Fibroblast of the aortic adventitia (primary cell): ENCODE measurements at places on chromosomes 13 and 19.

- peak; percentile 18 for DNase-seq
Observed at GRCh38 chr13:97502181-97502580, 68.2 kb downstream of the RAP2A start.

- DNase-seq, result no peak
Observed at GRCh38 chr13:33345842-33346241, 60.3 kb upstream of the STARD13 start.

DNA sequence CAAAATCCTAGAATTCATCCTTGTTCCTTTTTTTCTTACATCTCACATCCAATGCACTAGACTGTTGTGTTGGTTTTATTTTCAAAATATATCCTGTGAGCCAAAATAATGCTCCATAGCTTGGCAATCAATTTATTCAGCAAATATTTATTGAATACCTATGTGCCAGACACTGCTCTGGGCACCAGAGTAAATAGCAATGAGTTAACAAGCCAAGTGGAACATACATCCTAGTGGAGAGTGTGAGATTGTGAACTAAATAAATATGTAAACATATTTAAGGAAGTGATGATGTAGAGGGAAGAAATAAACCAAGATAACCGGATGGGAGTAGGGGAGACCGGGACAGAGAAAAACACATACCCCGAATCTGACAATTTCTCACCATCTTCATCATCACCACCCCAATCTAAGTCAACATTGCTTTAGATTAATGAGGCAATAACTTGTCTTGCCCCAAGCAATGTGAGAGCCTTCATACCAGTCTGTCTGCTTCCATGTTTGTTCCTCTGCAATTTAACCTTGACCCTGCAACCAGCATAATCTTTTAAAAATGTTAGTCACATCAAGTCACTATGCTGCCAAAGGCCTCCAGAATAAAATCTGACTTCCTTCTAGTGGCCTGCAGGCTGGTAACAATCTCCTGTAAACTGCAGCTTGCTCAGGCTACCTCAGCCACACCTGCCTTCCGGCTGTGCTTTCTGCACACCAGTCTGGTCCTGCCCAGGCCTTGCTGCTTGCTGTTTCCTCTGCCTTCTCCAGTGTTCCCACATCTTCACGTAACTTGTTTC lies 199.2 kb downstream of the DLEU7 start:
- no peak for DNase-seq

GRCh38 chr13:89628567-89628966 lies 1718.9 kb upstream of the MIR17HG start:
- no peak for DNase-seq

DNA sequence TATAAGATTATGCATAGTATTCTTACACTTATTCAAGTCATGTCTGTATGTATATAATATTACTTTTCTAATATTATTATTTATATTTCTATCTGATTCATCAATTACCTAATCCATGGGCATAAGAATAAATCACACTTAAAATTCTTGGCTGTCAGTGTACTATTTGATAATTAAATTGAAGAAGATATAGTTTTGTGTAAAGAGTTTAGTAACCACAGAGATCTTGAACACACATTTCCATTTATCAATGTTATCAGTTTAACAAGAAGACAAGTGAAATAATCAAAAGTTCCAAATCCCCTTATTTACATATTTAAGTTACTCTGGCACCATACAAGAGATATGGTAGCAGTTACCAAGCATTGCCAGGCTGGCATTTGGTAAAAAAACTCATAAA lies 244.5 kb downstream of the OXGR1 start:
- DNase-seq, result no peak

GRCh38 chr19:46776927-46777911 lies 11.2 kb downstream of the SLC1A5 start:
- DNase-seq, result no peak

DNA sequence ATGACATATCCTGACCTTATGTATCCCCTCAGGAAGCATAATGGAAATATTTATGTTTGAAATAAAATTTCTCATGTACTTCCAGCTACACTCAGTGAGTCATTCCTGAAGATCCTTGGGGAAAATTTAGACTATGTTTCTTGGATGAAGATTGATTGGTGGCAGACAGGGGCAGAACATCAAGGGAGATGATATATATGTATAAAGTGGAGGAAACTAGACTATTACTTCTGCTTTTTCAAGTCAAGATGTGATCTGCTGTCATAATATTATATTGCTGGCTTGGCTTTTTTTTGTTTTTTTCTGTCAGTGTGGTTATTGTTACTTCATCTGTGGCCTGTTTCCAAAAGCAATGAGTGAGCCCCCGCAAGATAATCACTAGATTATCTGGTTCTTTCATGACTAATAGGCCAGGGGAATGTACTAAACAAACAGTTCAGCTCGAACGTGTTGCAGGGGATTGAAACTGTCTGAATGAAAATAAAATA lies 87.2 kb upstream of the TNFSF11 start:
- DNase-seq, result peak; percentile 94

DNA sequence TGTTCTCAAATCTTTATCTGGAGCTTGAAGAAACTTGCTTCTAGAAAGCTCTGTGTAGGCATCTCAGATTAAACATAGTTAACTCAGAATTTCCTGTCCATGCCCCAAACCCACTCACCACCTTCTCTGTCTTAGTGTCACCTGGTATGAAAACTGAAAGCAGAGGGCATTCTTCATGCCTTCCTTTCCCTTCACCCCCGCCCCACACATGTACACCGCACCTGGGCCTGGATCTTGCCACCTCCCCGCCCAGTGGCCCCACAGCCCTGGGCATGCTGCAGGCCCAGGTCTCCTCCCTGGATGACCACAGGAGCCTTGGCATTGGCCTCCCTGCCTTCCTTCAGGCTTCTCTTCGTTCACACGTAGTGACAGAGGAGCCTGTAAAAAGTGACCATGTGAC lies 15.8 kb downstream of the CFAP97D2 start:
- DNase-seq, result no peak

DNA sequence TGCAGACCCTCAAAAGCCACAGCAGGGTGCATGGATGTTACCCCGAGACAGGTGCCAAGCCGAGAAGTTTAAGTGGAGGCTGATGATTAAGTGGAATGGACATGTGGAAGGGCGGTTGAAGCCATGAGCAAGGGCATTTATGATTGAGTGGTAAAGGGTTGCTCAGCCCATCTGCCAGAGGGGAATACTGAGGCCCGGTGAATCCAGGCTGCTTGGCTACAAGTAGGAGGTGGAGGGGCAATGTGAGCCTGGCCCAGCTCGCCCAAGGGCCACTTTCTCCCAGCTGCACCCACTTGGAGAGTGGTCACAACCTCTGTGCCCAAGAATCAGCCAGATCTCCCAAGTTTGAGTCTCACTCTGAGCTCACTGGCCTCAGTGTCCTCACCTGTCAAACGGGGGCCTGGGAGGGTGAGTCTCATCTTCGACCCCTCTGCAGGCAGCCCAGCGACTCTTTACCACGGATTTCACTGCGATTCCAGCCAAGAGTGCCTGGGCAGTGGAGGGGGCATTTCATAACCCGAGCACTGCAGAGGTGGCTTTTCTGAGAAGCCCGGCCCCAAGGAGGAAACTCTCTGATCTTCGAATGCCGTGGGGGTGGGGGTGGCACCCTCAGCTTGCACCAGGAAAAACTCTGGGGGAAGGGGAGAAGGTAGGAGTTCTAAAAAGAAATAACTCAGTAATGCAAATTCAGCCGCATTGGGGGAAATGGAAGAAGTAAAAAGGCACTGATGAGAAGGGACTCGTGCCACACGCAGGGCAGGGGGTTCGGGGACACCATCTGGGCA lies 62.9 kb upstream of the KLF2 start:
- DNase-seq, result no peak

GRCh38 chr13:44011036-44011435 lies 131.3 kb downstream of the LACC1 start:
- DNase-seq, result no peak

DNA sequence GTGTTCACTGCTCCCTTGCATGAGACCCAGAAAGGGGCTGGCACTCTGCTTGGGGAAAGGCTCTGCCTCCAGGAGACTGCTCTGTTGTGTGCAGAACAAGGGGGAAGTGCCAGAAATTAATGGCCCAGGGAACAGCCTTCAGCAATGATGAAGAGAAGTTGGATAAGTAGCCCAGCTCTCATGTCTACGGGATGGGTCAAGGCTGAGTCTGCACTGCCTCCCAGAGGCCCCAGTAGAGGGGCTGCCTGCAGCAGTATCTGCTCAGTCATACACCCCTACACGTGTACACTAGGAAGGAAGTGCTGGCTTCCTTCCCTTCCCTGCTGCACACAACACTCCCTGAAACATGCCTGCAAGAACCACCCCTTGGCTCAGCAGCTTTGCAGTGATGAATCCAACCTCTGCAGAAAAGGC lies 54.6 kb upstream of the URI1 start:
- DNase-seq, result peak; percentile 14

DNA sequence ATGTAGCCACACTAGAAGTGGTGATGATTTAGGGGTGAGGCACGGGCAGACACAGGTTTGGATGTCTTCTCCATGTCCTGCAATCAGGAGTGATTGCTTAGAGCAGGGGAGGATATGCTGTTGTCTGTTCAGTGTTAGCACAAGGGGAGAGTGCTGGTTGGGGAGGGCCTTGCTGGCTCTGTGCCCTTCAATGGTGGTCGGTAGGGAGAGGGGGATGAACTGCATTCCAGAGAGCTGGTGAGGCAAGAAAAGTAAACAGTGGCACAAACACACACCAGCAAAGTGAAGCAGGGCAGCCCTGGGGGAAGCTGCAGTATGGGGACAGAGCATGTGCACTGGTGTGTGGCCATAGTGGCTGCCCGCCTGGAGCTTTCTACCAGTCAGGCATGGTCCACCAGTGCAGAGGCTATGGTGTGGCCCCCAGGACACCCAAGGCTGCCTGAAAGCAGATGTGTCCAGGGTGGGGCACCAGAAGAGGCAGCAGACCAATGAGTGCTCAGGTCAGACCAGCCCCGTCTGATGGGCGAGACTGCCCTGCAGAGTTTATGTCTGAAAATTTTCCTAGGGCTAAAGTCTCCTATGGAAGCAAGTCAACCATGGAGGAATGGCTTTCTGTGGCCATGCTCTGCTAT lies 1676.9 kb downstream of the PCDH9 start:
- DNase-seq, result no peak

- no peak for DNase-seq
Observed at GRCh38 chr19:8030960-8031359, 21.6 kb upstream of the CCL25 start.

DNA sequence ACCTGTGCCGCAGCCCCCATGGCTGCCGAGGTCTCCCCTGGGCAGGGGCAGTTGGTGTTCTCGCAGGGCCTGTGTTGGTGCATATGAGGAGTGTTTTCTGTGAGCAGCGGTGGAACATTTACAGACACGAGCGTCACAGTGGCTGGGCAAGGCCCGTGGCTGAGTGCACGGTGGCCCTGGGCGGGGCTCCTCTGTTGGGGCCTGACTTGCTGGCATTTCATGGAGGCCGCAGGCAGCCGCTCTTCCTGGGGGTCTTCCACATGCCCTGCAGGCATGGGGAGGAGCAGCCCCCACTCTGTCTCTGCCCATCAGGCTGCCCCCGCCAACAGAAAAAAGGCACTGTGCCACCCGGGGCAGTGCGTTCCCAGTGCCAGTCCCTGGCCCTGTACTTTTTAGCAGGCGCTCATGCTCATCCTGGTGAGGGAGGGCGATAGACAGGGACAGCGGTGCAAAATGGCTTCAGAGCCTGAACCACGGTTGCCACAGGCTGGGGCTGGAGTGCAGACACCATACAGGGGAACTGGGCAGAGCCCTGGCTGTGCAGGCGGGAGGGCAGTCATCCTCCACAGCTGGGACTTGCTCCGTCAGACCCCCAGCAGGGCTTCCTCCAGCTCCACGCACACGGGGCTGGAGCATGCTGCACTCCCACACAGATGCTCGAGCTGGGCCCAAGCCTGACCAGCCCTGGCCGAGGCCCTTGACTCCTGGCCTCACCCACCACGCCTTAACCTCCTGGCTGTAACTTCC lies 23.5 kb downstream of the TFDP1 start:
- no peak for DNase-seq
